T-helper 17 cell (primary cell): ENCODE measurements at places on chromosomes 4 and X.

GRCh38 chrX:110280954-110281353 is 36.9 kb downstream of the AMMECR1 start:
- no peak for DNase-seq

- DNase-seq, result no peak
Measured at GRCh38 chr4:167711517-167711916, 380.8 kb upstream of the ANXA10 start.

DNA sequence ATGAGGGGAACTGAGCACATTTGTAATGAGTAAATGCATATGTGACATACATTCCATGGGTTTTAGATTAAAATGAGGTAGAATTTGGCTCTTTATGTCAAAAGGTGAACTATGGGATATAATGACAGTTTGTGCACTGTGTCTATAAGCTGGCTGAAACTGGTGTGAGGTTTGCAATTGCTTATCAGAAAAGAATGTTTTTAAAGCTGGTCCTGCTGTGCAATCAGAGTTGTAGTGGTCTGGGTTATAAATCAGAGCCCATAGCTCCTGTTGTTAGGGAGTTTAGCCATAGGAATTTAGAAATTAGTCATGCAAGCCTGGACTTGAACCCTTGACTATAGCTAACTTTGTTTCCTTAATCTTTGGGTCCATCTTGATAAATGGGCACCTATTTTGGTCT is 23.1 kb upstream of the GATB start:
- DNase-seq, result no peak

DNA sequence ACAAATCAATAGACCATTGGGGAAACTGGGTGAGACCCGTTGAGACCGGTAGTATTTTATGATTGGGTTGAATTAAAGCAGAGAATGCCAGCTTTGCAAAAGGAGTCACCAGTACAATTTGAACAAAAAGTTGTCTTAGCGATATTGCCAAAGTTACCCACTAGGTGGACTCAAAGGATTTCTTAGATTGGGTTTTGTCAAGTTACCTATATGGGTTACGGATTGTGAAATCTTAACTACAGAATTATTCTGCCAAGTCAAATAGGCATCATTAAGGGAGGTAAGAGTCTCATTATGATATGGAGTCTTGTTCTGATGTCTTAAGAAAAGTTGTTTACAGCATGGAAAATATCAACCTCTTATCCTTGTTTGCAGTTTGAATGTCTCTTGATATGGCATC is 15.0 kb upstream of the CT47A1 start:
- DNase-seq, result no peak

DNA sequence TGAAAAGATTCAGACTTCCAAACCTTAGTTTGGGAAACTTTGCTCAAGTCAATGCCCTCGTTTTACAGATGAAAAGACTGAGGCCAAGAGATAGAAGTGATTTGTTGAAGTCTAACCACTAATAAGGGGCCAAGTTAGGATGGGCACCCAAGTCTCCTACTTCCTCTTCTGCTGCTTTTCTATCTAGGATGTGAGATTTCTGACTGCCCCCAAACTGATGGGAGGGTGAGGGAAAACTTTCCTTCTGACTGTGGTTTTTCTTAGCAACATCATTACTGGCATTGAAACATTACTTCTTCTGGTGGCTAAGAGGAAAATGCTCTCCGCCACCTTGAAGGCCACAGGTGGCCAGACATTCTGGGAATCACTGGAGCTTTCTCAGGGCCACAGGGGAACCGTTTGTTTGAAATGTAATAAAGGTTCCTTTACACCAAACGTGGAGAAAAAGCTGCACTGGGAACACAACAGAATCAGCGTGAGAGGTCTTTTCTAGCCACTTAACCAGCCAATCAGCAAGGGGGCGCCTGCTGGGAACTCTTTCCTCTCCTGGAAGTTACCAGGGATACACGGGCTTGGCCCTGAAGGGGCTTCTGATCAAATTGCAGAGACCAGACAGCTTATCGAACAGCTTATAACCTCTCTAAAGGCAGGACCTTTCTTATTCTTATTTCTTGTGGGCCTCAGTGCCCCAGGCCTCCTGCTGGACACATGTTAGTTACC is 115.9 kb upstream of the TEX13D start:
- DNase-seq, result no peak
